AG08395 (cell line): ENCODE measurements at places on chromosomes 13 and 19.

- DNase-seq = peak; percentile 12
Measured at GRCh38 chr13:26719356-26719945, 41.1 kb downstream of the GPR12 start.

GRCh38 chr19:44747739-44748425 lies 626 bp upstream of the BCL3 start:
- DNase-seq = peak; percentile 39

GRCh38 chr19:29926031-29926430 lies 16.0 kb upstream of the URI1 start:
- DNase-seq = no peak

DNA sequence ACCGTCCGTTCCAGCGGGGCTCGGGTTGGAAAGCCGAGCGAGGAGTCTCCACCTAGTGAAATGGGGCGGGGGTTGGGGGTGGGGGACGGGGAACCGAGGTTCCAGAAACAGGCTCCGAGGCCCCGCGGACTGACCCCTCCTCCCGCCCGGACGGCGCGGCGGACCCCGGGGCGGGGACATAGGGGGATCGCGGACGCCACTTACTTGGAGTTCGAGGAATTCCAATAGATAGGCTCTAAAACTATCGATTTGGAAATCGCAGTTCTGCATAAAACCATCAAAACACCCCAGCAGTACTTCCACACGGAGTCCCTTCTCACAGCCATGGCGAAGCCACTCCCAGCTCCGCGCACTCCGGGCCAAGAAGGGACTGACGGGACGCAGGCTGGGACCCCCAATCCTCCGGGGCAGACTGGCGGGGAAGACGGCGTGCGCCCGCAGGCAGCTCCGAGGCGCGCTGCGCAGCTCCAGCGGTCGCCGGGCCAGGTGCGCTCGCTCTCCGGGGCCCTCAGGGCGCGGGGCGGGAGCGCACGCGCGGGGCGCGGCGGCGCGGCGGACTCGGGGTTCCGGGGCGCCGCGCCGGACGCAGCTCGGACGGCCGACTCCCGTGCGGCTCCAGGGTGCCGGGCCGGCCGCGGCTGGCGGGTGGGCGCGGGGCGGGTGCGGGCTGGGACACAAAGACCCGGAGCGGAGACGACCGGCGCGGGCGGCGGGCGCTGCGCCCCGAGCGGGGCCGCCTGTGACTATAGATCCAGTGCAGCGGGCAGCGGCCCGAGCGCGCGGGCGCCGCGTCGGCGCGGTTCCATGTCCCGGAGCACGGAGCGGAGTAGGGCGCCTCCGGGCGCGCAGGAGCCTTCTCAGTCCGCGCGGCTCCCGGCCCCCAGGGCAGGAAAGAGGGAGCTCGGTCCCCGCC lies 567 bp downstream of the EFNB2 start:
- peak; percentile 10 for DNase-seq

GRCh38 chr19:14097532-14098151 lies 7.1 kb upstream of the SAMD1 start:
- DNase-seq = no peak

DNA sequence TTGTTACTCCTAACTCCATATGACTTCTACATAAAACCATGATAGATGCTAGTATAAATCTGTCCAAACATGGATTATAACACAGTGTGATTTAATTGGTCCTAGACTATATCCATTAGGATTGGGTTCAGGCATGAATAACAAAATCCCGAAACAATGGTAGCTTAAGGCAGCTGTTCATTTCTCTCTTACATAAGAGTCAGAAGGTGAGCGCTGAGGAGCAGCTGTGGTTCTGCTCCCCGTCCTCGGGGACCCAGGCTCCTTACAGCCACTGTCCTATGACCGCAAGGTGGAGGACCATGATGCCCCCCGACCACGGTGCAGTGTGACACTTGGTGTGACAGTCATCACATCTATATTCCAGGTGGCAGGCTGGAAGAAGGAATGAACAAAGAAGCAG lies 145.8 kb downstream of the SLC7A1 start:
- DNase-seq = no peak

GRCh38 chr19:29381353-29382203 lies 144.2 kb upstream of the VSTM2B start:
- DNase-seq = no peak

- no peak for DNase-seq
Measured at GRCh38 chr19:28213470-28214082, 999.4 kb downstream of the UQCRFS1 start.

GRCh38 chr13:88125055-88125454 lies 453.9 kb downstream of the SLITRK5 start:
- DNase-seq = no peak

DNA sequence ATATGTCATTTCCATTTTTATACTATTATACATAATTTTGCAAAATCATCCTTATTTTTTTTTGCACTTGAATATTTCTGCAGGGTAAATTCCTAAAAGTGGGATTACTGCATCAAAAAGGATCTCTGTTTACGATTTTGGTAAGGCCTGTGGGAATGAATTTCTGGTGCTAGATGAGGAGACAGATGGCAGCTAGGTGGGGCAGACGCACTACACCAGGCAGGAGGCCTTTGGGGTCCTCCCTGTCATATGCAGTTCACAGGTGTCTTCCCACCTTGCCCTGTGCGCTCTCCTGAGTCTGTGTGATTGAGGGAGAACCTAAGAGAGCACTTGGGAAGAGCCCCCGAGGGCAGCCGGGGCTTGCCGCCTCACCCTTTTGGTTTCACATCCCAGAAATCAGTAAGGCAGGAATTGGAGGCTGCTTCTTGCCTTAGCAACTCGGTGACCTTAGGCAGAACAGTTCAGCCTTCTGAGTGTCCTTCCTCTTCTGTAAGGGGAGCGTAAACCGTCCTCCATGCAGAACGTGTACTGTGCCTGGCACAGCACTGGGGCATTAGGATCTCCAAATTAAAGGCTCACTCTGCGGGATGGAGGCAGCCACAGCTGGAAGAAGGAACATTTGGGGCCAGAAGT lies 13.4 kb upstream of the GJB2 start:
- no peak for DNase-seq
